ENCODE measurements at places on chromosomes 5 and 9. TPM values are rescaled to one million over a fixed set of nuclear protein-coding genes. Genes with fewer than 3 reads are reported as not detected.

Gene GCNT4
- total RNA-seq, result 10.8 TPM

Gene NFX1
- 32.0 TPM for total RNA-seq

Gene ADAMTS2
- total RNA-seq, result 0.21 TPM

Gene ADGRV1
- total RNA-seq, result 0.94 TPM

Gene ACTBL2
- total RNA-seq, result not detected

Data from mononuclear cell (primary cell).